ENCODE measurements at places on chromosomes 12 and 14.

DNA sequence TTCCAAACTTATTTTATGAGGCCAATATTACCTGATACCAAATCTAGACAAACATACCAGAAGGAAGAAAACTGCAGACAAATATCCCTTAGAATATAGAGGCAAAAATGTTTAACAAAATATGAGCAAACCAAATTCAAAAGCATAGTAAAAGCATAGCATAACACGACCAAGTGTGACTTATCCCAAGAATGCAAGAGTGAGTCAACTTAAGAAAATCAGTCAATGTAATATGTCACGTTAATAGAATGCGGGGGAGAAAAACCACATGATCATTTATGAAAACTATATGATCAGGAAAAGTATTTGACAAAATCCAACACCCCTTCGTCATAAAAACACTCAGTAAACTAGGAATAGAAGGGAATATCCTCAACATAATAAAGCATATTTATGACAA lies 217.3 kb downstream of the ADGRD1 start:
- no peak for DNase-seq

DNA sequence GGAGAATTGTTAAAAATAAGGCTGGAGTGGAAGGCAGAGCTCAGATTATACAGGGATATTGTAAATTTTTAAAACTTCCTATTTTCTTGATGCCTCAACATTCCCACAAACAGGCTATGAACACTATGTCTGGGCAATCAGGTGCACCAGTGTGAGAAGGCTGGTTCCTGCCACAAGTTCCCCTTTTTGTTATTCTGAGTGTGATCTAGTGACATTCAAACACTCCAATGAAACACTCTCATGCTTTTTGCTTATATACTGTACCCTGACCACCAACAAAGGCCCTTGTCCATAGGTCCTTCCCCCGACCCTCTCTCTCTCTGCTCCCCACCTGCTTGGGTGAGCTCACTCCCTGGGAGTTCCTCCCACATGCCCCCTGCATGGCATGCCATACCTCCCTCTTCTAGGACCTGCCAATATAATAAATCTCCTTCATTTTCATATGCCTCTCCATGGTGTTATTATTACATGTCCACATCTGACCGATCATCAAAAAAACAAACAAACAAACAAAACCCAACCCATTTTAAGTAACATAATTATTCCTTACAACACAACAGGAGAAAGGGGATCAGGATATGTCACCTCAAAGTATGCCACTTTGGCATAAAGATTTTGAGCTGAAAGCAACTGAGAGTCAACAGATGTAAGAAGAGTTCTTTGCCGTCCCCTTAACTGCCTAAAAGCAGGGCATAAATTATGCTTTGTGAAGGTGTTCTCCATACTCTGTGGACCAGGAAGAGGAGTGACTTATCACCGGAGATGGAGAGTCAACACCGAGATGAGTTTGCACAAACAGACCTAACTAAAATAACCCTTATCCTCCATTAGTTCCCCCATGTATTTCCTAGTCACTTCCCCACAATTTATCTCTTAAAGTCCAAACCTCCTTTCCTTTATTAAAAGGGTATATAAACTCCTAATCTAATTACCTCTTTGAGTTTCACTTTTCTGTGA lies 42.5 kb upstream of the CATSPERB start:
- no peak for DNase-seq

GRCh38 chr12:57552306-57552651 lies 2.4 kb downstream of the KIF5A start:
- DNase-seq, result no peak

DNA sequence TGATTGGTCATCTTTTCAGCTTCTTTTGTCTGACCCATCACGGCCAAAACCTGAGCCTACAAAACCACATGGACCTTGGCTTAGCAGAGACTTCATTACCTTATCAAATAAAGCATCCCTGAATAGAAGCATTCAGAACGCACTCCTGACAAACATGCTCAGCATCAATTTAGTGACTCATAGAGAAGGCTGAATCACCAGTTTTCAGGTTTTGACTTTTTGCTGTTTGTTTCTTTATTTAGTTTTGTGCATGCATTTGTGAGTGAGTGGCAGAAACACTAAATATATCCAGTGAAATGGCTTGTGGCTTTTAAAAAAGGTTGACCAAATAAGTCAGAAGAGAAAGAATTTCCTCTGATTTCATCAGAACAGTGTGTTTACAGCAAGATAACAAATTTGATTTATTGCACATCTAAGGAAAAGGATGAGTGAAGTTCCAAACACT lies 19.0 kb upstream of the OVCH1 start:
- no peak for DNase-seq
